ENCODE measurements at places on chromosomes 11 and 22.

GRCh38 chr11:103907548-103908455 is 128.6 kb upstream of the DDI1 start:
- no peak for DNase-seq

DNA sequence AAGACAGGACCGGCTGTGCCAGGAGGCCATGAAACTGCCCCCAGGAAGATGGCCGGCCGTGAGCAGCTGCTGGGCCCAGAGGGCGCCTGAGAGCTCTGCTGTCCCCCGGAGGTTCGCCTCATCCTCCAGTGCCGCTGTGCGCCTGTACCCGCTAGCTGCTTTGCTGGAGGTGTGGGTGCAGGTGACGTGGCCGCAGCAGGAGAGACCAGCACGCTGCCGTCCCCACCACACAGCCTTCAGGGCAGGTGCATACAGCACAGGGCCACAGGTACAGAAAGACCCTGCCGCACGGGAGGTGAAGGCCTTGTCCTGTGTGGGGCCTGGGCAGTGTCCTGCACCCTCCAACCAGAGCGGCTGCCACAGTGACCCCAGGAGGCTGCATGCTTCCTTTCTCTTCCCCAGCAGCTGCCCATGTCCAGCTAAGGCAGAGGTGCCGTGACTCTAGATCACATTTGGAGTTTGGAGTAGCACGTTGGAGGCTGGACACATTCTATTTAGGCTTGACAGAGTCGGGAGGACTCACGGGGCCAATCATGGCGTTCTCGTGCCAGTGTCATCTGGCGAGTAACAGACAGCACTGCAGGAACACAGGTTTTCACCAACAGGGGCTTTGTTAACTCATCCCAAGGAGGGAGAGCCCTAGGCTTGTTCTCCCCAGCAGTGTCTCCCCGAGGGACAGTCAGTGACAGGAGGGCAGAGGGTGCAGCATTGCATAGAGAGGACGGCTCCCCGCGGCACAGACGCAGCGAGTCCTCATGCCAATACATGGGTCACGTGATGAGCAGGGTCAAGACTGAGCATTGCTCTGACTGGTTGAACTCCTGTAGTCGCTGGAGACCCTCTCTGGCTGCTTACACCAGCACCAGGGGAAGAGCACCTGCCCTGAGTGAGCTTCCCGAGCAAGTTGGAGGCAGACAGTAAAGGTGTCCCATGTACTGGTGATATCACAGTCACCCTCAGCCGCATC is 18.7 kb upstream of the PANX2 start:
- no peak for DNase-seq

DNA sequence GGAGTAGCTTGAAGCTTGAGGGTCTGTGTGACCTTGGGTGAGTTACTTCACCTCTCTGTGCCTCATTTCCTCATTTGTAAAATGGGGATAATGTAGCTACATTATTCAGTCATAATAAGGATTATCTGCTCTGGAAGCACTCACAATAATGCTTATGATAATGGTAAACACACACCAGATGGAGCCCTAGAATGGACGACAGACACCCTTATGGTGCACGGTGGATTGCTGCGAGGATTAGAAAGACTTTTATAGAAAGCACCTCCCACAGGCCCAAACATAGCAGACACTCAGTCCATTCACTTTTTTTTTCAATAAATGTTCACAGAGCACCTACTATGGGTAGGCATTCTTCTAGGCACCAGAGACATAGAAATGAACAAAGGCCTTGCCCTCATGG is 53.8 kb downstream of the LARGE1 start:
- DNase-seq = no peak

DNA sequence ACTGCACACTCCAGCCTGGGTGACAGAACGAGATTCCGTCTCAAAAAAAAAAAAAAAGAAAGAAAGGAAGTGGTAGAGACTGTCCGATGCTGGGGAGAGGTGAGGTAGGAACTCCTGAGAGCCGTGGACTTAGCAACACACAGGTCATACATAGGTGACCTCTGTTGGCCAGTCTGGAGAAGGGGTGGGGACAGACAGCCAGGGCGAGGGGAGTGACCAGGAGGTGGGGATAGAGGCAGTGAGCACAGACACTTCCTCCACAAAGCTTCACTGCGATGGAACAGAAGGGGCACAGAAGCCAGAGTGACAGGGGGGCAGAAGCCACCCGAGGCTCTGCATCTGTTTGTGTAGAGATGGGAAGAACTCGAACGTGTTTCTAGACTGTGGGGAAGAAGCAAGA is 47.1 kb downstream of the MYH9 start:
- DNase-seq = no peak

GRCh38 chr11:59616396-59616982 is 915 bp upstream of the OSBP start:
- no peak for DNase-seq

DNA sequence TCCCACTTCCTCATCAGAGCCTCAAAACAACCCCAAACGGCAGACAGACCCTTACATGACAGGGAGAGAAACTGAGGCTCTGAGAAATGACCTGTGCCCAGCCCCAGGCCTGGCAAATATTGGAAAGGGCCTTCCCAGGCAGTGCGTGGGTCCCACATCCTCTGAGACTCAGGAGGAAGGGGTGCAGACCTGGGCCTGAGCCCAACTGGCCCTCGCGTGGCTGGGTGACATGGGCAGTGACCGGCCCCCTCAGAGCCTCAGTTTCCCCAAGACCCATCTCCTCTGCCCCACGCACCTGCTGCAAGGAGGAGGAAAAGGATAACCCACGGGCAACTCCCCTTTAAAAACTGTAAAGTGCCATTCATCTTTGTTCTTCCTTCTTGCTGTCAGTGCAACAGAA is 35.6 kb downstream of the ELFN2 start:
- DNase-seq = no peak

DNA sequence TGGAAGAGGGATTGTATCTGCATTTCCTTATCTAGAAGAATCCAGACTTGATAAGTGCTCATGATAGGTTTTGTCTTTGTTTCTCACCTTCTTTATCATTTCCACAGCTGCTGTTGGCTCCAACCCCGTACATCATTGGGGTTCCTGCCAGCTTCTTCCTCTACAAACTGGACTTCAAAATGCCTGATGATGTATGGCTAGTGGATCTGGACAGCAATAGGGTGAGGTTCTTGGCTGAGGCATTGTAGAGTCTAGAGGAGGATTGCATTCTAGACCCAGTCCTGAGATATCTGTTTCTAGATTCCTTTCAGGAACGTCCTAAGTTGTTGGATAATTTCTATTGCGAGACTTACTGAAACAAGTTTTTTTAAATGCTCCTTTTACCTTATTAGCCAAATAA is 8.1 kb downstream of the MADD start:
- no peak for DNase-seq

GRCh38 chr22:40588726-40589125 is 47.8 kb downstream of the MRTFA start:
- no peak for DNase-seq

DNA sequence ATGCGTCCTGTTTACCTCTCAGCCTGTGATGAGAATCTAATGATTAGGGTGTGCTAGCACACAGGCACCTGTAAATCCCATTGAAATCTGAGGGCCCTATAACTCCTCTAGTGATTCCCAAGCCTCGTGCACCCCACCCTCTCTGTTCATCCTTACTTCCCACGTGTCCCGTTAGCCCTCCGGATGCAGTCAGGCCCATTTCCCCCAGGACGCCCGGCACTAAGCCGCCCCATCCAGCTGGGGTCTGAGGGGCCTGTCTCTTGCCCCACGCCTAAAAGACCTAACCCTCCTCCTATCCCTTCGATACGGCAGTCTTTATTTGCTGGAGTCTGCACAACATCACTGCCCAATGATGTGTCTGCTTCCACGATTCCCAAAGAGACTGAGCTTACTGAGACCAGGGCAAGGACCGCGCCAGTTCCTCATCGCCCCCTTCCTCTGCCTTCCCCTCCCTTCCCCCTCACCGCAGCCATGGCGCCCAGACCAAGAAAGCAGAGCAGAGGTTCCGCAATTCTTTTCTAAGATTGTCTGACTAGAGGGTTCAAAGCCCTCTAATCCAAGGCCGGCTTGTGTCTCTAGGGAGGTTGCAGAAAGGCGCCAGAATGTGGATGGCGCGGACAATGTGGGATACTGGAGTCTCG is 1.1 kb upstream of the FADS2 start:
- no peak for DNase-seq

GRCh38 chr11:8352876-8353505 is 89.3 kb upstream of the LMO1 start:
- no peak for DNase-seq

DNA sequence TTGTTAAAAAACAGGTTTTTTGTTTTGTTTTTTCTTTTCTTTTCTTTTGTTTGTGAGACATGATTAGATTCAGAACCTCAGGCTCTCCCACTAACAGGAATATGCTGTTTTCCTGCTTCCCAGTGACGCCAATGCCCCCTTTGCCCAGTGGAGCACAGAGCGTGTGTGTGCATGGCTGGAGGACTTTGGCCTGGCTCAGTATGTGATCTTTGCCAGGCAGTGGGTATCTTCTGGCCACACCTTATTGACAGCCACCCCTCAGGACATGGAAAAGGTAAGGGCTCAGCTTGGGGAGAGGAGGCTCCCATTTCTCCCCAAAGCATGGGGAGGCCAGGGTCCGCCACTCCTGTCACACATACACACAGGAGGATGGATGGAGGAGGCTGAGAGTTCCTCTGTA is 25.0 kb downstream of the CYB5R2 start:
- no peak for DNase-seq

DNA sequence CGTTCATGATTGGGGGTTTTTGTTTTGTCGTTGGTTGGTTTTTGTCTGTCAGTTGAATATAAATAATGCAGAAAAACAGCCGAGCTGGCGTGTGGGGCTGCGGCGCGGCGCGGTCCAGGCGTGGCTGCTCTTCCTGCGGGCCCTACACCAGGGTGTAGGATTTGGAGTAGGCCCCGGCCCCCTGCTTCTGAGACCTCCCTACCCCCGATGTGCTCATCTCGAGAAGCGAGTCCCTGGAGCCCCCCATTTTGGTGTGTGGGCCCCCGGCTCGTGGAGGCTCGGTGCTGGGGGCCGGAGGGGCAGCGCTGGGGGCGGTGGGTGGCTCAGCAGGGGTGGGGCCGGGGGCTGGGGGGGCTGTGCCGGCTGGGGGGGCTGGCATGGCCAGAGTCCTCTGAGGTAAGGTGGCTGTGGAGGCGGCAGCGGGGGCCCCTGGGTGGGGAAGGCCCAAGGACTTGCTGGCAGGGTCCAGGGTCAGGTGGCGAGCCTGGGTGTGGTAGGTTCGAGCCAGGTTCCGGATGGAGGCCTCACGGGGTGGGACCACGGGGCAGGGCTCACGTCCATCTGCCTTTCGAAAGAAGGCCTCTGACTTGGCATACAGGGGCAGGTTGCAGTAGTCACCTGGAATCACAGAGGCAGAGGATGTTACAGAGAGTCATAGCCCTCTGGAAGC is 100.7 kb downstream of the CEP164 start:
- DNase-seq = no peak

DNA sequence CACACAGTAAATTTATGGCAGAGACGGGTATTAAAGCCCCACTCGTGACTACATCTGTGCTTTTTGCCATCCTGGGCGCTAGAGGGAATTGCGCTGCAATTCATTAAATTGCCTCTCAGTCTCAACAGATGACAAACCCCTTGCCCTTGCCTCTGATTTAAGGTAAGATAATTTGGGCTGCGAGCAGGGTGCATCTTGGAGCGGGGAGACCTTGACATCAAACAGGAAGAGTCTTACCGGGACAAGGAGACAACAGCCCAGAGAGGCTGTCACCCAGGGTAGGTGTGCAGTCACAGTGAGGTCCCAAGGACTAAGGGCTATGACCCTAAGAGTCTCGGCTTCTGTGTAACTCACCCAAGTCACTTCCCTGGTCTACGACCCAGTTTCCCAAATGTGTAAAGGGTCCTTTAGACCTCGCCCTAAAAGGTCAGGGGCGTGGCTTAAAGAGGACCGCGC is 449 bp upstream of the TOM1 start:
- no peak for DNase-seq

- no peak for DNase-seq
Measured at GRCh38 chr11:68657021-68657780, 27.1 kb upstream of the GAL start.

DNA sequence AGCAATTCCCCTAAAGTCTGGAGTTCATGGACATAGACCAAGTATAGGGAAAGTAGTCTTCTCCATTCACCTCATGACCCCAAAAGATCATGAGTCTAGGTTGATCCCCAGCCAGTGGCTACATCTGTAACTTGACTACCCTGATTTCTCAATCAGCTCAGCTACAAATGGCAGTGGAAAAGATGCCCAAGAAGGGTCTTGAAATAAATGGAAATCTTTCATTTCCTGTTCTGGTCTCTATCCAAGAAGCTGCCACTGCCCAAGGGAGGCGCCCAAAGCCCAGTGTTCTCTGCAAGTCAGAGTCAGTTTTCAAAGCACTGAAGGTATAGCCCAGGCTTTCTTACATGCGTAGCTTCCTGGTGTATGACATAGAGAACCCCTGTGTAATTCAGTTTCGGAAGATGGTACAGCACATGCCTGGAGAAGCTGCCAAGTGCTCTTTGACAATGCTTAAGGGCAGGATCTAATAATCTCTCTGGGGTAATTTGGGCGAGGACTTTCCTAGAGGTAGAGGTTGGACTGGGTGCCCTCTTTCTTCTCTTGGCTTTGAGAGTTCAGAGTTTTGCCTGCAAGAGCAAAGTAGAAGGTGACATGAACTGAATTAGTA is 101.1 kb downstream of the ADAMTS15 start:
- DNase-seq = no peak

- no peak for DNase-seq
Measured at GRCh38 chr11:100719809-100720221, 32.7 kb downstream of the ARHGAP42 start.

DNA sequence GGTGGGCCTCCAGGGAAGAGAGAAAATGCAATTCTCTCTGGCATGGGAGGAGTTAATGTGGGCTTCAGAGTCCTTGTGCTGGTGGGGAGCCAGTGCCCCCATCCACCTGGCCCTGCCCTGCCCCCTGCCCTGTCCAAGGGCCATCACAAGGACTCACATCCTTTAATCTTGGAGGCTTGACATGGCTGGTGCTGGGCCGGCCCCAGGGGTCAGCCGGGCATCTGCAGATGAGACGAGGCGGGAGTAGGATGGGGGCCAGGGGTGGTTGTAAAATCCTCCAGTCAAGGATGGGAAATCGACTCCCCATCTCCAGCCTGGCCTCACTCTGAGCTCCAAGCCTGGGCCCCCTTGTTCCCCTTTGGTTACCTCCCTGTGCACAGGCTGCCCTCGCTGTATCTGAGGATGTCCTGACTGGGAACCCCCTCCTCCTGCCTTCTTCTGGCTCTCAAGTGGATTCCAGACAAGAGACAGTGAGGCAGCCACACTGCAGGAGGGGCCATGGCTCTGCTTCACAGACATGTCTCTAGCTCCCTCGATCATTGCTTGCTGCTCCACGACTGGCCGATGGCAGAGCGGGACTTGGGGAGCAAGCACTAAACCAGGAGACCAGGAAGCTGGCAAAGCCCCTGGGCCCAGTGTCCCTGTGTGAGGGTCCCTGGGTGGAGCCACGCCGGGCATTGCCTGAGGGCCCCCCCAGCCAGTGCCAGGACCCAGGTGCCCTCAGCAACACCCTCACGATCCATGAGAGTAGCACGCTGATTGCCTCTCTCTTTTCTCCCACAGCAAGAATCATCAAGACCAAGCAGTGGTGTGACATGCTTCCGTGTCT is 1120.5 kb downstream of the BRD1 start:
- DNase-seq = no peak

All from NCI-H187 treated with DMSO at 0.1 percent for 48 hours (cell line).